ENCODE measurements at places on chromosomes 5 and 9.

GRCh38 chr9:98316445-98317133 lies 61.1 kb upstream of the TBC1D2 start:
- DNase-seq: no peak

- DNase-seq: no peak
Measured at GRCh38 chr5:82909771-82910170, 167.4 kb downstream of the TMEM167A start.

- DNase-seq: no peak
Measured at GRCh38 chr5:157918811-157919742, 60.1 kb upstream of the CLINT1 start.

DNA sequence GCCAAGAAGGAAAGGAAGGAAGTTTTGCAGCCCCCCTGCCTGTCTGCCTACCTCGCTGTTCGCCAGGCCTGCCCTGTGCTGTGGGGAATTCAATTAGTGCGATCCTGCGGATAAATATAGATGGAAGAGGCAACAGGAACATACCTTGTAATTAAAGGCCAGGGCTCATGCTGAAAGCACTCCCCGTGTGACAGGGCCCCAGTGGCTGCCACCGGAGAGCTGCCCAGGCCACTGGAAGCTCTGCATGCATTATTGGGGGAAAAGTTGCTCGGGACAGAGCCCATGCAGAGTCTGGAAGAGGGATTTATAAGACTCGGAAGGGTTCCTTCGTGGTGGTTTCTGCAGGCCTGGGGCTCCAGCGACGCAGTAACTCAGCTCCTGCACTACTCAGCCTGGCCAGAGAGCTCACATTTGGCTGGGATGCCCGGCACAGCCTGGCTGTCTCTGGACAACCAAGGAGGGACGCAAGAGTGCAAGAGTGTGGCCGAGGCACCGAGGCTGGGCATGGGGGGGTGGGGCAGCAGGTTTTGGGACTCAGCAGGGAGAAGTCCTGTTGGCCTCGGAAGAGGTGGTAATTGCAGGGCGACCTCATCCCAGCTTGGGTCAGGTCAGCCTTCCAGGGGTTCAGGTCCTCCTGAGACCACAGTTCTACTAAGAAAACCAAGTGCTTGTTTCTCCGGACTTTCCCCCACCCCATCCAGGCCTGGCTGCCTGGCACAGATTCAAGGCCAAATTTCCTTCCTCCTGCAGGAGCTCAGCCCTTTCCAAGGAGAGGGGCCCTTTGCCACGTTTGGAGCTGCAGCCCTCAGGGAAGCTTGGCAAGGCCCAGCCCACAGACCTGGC lies 68.1 kb upstream of the GGTA1 start:
- DNase-seq: no peak

DNA sequence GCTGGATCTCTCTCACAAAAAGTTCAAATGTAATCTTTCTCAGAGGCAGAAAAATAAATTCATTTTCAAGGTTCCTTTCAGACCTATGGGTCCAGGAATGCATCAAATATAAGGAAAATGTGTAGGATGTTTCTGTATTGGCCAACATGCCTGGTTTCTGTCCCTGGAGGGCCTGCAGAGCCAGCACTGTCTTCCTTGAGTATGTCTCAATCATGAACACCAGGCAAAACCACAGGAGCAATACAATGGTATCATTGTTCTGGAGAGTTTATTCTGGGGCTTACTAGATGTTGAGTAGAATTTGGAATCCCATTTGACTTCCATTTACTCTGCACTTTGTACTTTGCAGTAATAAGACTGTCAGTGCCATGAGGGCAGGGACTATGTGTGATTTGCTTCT lies 23.5 kb downstream of the INSYN2B start:
- DNase-seq: no peak

DNA sequence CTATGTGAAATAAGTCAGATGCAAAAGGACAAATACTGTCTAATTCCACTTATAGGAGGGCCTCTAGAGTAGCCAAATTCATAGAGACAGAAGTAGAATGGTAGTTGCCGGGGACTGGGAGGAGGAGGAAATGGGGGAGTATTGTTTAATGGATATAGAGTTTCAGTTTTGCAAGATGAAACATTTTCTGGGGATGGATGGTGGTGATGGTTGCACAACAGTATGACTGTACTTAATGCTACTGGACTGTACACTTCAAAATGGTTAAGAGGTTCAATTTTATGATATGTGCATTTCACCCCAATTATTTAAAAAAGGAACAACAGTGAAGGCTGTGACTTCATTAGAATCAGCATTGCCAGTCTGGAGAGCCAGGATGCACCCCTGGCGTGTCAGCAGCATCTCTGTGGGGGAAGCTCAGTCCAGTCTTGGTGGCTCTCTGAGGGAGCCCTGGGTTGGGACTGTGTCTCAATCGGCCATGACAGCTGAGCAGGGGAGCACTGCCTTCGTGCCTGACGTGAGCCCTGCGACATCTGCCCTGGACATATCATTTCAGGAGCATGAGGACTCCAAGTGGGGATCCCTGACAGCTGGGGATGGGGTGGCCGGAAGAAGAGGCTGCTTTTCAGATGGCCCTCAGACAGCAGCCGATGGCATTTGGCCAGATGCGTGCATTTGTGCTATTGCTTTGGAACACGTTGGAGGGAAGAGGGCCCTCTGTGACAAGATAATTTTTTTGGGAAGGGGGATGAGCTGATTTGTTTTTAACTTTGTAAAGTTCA lies 130.8 kb upstream of the STC2 start:
- no peak for DNase-seq

GRCh38 chr5:62199792-62200716 lies 106.0 kb upstream of the KIF2A start:
- no peak for DNase-seq

- DNase-seq: no peak
Measured at GRCh38 chr5:173675287-173675996, 59.0 kb upstream of the BOD1 start.

DNA sequence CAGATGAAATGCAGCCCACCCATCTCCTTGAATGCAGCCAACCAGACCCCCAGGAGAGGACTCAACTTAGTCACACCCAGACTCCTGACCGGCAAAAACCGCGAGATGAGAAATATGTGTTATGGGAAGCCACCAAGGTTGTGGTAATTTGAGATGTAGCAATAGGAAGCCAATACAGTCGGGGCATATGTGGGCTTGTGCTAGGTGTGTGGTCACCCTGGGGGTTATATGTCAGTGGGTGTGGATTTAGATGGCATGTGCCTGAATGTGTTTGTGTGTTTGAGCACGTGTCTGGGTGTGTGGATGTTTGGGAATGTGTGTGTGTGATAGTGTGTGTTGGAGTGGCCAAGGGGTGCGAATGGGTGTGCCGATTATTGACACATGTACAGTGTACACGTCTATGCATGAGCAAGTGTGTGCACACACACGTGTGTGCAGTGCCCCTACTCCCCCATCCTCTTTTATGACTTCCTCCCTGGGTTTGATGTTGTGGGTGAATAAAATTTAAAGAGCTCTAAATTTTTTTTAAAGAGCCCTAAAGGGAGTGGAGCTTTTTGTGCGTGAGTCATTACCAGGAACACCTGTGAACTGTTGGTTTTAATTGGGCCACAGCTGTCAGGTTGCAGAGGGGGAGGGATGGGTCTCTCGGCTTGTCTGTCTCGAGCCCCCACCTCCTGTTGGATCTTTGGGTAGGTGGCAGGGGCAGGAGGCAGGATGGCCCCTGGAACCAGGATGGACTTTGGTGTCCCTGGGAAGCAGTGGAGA lies 86.8 kb downstream of the LHX2 start:
- DNase-seq: no peak

DNA sequence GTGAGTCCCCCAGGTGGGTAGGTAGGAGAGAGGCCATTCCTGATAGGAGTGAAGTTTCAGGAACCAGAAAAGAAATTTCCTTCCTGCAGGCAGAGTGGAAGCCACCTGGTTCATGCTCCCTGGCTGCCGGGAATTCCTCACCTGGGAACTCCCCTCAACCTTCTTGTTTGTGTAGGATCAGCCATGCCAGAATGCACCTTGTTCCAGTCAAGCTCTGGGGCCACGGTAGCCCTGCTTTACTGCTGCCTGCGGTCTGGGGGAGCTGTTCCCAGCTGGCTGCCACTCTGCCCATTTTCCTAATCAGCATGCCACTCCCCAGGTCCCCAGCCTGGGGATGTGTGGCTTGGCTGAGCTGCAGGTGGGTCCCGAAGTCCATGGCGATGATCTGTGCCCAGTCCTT lies 18.7 kb upstream of the B4GALT1 start:
- DNase-seq: no peak

DNA sequence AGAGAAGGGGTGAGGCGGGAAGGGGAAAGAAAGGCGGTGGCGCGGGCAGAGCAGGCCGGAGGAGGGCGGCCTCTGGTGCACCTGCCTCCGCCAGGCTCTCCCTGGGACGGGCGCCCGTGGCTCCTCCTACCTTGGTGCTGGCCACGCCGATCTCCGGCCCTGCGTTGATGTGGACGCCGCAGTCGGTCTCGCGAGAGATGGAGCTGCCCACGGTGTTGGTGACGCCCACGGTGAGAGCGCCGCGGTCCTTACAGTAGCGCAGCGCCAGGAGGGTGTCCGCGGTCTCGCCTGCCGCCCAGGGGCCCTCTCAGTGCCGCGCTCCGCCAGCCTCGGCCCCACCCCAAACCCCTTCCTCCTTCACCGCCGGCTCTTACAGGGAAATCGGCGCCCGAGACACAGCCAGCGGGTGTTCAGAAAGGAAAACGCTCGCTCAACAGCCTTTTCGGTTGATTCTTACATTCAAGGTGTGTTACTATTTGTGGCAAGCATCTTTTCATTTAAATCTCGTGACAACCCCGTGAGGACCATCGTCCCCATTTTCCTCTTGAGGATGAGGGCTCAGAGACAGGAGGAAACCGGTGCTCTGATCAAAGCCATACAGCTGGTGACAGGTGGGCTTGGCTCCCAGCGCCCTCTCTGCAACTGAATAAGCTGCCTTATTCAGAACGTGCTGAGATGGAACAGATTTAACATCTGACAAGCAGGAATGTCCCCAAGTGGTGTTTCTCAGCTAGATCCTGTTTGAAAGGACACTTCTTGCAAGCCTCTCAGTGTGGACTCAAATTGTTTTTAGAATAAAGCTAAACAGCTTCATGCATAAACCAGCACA lies 22.0 kb upstream of the MAPK9 start:
- DNase-seq: no peak

DNA sequence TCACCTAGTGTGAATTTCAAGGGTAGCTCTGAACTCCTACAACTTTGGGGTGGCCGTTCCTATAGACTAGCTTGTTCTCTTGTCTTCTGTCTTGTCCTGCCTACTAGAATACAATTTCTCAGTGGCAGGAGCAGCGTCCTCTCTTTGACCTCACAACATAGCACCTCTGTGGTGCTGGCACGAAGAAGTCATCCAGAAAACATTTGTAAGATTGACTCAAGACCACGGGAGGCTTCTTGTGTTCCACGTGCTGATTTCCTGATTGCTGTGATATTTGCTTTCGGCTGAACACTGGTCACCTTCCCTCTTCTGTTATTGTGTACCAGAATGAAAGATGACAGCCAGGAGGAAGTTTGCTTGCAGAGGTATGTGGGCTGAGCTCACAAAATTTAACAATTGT lies 27.0 kb downstream of the SLC1A1 start:
- DNase-seq: no peak

DNA sequence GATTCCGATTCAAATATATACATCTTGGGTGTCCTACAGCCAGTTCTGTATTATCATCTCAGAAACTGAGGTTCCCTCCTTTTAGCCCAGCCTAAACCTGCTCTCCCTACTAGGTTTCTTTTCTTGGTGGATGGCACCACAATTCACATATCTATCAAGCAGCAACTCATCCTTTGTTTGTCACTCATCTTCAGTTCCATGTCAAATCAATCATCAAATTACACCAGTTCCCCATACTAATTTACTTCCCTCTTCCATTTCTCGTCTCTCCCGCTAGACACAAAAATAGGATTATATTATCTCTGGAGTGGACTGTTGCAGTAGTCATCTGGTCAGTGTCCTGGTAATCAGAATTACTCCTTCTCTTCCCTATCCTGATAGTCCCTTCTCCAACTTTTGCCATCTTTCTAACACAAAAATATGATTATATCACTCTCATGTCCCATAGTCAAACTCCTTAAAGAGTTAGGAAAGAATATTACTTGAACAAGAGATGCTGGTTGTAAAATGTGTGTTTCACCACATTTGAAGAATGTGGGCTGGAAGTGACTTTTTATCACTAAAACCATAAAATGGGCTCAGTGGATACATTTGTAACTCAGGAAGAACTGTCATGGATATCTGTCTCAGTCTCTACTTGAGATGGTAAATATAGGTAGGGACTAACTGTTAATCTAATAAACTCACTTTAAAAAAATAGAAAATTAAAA lies 69.1 kb upstream of the RICTOR start:
- DNase-seq: no peak

- DNase-seq: no peak
Measured at GRCh38 chr5:124867137-124867704, 120.8 kb upstream of the ZNF608 start.
